Activated T-helper 1 cell treated with Interleukin-2 at 50 U/mL for 16 hours (primary cell): ENCODE measurements at places on chromosomes 5 and 9.
A peak's percentile ranks its signal among the peaks of the same experiment; 100 is the strongest.

GRCh38 chr5:34857161-34857560 is 18.2 kb downstream of the TTC23L start:
- no peak for DNase-seq

GRCh38 chr5:1125030-1125357 is 13.1 kb upstream of the SLC12A7 start:
- no peak for DNase-seq

GRCh38 chr5:10599862-10600284 is 36.0 kb downstream of the ANKRD33B start:
- no peak for DNase-seq

GRCh38 chr5:2960294-2960693 is 208.8 kb upstream of the IRX2 start:
- no peak for DNase-seq

DNA sequence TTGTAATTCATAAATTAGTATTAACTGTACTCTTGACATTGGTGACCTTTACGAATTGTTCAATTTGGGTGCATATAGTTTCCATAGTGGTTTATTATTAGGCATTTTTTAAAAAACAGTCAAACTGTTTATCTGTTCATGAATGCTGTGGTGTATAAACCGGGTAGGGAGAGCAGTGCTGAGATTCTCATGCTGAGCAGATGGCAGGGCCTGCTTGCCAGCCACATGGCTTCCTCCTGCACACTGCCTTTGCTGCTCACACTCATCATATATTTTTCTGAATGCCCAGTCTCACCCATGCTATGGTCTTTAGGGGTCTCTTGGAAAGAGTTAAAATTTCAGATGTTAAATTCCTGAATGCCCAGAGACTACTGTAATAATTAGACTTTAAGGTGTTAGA is 40.8 kb downstream of the NNT start:
- no peak for DNase-seq

DNA sequence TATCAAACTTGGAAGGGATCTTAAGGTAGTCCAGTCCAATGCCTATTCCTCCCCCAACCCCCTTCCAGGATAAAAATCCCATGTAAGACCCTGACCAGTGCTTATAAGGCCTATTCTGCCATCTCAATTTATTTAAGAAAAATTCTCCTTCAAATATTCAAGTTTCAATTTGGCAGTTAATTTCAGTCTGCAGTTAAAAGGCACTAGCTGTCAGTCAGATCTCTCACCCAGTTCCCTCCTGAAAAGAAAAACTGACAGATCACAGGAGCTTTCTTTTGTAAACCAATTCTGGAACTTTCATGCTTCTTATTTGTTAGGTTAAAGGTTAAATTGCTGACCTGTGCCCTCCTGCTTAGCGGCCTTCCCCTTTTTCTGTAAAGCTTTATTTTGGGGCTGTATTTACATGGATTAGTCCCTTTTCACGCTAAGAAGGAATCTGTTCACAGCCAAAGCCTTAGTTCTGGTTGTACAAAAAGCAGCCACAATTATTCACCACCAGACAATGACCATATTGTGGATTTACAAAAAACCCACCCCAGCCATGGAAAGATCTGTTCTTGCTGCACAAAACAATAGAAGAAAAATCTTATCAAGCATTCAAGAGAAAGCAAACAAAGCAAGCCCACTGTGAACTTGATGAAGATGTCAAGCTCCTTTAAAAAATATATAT is 68.7 kb downstream of the DENND1A start:
- no peak for DNase-seq

- no peak for DNase-seq
Observed at GRCh38 chr5:135578685-135579341, at the start of gene CXCL14. TSS of gene CXCL14 (minus strand) at chr5:135578991. CDS start at chr5:135578778, 213 bp downstream.

DNA sequence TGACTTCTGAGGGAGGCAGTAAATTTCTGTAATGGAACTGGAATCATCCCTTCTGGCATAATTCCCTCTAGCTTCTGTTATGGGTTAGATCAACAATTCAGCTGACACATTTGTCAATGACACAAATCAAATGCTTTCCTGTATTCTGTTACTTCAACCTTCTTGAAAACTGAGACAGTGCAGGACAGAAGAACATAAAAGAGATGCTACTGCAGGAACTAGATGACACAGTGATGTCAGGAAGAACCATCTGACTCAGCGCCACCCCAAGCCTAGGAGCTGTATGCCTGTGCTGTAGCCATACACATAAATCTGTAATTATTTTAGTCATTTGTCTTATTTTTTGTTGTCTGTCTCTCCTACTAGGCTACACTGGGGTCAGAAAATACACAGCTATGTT is 18.2 kb upstream of the CEP120 start:
- DNase-seq = no peak

DNA sequence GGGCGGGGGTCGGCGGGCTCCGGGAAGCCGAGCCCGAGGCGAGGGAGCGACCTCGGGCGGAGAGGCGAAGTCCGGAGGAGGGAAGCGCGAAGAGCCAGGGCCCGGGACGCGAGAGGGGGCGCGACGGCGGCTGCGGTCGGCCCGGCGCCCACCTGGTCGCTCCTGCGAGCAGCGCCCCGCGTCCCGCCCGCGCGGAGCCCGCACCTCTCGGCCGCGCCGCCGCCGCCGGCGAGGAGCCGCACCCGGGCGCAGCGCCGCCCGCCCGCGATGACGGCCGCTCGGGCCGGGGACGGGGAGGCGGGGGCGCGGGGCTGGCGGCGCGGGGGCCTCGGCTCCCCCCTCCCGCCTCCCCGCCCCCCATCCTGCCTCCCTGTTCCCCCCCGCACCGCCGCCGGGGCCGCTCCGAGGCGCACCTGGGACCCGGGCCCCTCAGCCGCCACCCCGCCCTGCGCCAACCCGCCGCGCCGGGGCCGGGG is 2.6 kb downstream of the NR5A1 start:
- no peak for DNase-seq

- DNase-seq = no peak
Observed at GRCh38 chr5:95827892-95828246, 5.3 kb upstream of the GLRX start.

DNA sequence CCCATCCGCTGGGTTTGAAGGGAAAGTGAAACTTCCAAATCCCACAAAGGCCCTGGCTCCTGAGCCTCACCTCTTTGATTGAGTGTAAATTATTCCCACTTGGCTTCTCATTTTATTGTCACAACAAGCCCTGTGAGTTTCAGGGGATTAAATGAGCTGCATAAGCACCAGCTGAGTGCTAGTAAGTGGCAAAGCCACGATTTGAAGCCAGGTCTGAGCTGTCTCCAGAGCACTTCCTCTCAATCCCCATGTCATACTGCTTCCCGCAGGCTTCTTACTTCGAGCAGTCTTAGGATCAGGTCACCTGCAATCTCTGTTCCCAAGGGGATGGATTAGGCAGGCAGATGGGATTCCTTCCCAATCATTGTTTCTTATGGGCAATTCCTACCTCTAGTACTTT is 18.0 kb downstream of the RPS14 start:
- no peak for DNase-seq

- DNase-seq = no peak
Observed at GRCh38 chr5:756865-757345, 27.6 kb downstream of the ZDHHC11B start.

DNA sequence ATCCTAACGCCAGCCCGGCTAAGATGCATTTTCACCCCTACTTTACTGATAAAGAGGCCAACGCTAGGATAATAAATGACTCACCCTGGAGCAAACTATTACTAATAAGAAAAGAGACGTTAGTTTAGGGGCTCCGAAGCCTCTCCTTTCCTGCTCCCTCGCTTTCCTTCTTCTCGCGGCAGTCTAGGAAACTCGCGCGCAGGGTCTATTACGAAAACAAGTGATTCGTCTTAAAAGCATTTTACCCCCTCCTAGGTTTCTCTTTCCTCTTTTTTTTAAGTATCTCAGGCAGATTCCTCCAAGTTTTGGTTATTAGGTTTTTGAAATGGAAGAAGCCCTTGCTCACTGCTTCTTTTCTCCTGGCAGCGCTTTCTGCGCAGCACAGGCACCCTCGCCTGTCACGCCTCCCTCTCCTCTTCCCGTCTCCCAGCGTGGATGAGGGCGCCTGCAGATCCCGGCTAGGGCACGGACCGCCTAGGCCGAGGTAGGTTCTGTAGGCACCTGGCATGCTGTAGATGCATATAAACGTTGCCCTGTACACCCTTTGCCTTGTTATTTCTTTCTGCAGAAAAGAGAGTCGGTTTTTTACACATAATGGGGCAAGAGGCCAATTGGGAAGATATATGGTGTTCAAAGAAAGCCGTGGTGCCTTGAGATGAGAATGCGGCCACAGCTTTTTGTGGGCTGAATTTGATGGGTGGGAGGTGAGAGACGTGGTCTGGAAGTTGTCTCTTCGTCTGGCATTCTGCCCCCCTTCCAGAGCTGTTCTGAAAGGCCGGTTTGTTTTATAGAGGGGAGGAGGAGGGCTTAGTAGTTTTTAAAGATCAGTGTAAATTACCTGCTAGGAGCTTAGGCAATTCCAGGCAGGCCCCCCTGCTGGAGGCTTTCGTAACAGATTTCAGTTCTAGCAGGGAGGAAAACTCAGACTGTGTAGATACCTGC is 983 bp downstream of the GCNT1 start:
- no peak for DNase-seq

DNA sequence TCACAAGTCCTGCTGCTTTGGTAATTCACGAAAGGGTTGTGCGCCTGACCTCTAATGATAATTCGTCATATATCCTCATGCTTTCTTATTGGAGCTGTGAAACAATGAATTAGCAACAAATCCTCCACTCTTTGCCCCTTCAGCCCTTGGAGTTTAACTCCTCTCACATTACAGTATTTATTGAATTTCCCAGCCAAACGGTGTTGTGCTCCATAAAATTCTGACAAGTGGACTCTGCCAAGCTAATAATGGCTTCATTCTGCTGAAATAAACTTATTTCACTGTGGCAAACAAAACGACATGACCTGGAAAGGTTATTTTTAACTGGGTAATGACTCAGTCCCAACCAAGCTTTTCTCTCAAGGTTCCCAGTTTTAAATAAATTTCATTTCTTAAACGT is 984.4 kb upstream of the DMAC1 start:
- no peak for DNase-seq

DNA sequence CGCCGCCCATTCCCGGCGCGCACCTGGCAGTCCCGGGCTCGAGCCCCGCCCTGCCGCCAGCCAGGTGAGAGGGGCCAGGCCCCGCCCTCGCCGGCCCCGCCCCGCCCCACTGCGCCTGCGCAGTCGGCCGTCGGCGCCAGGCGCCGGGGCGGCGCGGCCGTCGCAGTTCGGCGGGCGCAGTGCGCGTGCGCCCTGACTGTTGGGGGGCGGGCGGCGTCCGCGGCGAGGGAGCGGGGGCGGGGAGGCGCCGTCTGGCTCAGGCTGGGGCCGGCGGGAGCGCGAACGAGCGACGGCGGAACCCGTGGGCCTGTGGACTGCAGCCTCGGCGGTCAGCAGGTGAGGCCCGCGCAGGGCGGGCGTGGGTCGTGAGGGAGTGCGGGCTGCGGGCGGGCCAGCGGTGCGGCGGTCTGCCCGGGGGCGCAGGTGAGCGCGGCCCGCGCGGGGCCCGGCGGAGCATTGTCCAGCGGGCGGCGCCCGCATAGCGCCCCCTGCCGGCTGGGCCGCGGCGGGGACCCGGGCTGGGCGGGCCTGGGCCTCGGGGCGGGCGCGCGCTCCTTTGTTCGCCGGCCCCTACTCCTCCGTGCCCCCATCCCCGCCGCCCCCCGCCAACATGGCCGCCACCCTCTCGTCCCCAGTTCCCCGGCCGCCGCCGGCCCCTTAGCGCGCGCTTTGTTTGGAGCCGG is at the start of gene SPIN1:
Gene SPIN1 (plus strand): TSS at position 242 of the 683 bp plus-strand sequence. CDS start 38,096 bp downstream, outside the sequence.
- DNase-seq = peak; percentile 82

DNA sequence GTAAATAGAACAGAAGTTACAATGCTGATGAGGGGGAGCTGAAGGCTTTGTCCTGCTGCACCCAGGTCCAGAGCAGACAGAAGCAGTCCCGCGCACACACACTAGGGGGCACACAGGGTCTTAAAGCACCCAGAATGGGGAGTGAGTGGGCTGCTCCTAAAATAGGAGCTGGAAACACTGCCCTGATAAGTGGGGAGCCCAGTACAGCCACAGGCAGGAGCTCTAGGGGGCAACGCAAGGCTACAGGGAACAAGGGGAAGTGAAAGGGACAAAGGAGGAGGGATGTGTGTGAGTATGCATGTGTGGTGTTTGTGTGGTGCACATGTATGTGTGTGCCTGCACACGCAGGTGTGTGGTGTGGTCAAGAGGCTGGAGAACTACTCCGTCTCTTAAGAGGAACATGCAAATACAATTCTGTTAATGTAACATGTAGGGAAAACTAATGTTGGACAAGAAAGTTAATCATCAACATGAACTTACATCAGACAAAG is 191.5 kb downstream of the ROR2 start:
- no peak for DNase-seq

DNA sequence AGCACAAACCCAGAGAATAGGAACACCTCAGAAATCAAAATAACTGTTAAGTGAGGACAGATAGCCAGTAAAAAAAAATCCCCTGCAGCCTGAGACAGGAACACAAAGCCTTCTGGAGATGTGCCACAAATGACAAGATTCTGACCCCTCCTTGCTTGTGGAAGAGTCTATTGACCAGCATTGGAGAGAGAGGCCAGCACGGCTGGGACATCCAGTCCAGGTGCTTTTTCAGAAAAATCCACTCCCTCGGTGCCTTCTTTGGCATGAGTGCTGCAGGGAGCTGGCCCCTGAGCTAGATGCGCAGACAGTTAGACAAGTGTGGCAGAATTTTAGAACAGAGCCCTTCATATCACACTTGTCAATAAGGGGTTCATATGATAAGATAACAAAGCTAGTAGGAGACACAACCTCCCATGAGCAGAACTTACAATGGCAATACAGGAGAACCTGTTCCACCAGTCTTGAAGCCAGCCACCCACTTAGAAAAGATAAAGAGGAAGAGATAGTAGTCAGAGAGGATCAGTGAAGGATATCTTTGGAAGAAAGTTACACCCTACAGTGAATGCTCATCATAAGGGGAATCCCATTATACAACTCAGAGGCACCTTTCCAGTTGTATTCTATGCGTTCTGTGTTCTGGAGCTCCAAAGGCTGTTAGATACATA is 298.4 kb downstream of the TLE1 start:
- DNase-seq = no peak

- no peak for DNase-seq
Observed at GRCh38 chr9:16461851-16462250, 408.6 kb downstream of the BNC2 start.
